ENCODE measurements at places on chromosomes 5 and 9.

DNA sequence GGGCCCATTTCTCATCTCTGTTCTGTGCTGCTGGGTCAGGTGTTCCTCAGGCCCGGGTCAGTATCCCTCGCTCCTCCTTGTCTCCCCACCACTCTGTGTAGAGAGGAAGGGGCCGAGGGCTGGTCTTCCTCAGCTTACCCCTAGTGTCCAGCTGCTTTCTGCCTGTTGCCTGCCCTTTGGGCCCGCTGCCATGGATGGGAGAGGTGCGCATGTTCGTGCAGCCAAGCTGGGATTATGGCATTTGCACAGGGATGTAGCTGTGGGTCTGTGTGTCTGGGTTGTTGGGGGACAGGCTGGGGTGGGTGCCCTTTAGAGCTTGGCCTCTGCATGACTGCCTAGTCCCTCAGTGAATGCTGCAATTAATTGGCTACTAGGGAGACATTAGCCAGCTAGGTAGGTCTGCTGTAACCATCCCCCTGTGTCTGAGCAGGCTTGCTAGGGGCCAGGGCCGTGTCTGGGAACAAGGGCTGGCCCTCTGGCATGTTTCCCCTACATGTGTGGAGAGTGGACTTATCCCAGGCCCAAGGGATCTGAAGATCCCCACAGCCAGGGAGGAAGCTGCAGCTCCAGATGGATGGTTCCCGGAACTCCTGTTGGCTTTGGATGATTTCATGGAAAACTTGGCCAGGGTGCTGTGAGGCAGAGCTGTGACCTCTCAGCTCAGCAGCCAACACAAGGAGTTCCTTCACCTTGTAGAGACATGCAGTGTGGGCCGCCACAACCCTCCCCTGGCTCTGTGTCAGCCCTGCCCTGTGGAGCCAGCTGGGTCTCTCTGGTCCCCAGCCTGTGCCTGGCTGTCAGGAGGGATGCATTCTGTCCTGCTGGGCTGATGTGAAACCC lies 161.9 kb downstream of the MACROH2A1 start:
- no peak for DNase-seq

DNA sequence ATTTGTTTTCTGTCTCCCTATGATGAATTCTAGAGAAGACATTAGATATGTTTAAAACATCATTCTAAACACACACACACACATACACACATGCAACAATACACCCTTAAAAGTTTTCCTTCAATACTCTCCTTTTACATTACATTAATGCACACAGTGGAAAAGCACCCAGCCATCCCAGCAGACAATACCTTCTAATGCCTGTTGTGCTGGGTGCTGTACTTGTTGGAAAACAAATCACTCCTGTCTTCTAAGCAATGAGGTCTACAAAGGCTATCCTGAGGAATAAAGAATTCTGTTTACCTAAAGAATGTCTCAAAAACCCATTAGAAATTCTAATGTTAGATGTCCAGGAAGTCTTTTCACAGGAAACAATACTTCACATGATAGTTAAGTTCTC lies 259.1 kb upstream of the PPP1R2B start:
- no peak for DNase-seq

- DNase-seq, result no peak
Measured at GRCh38 chr5:172858511-172858989, 24.5 kb downstream of the ERGIC1 start.

GRCh38 chr9:136808806-136809158 lies 1.0 kb downstream of the RABL6 start:
- DNase-seq, result no peak

DNA sequence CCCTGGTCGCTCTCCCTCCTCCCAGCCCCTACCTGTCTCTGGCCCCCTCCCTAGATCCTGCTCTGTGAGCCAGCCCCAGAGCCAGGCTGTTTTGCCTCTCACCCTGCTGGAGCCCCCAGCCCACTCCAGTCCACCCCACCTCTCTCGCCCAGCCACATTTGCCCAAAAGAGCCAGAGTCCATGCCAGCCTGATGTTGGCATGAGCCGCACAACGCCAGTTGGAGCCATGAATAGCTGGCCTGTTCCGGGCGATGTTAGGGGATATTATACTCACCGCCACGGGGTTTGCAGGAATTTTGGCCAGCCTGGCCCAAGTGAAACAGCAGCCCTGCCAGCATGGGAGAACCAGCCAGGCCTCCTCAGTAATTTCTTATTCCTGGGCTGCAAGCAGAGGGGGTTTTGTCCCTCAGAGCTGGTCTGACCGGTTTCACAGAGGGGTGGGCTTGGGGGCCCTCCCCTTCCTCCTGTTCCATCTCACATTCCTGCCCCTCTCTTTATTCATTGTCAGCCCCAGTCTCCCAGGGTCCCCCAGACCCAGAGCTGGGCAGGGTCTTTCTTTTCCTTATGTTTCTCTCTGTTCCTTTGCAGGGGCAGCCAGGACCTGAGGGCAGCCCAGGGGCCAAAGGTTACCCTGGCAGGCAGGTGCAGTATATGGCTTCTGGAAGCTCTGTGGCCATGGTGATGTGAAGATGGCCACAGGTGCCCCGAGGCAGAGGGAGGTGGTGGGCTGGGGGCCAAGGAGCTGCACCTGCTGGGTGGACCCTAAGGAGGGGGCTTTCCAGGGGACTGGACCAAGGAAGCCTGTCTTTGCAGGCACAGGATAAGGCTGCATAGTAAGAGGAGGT lies 50.1 kb downstream of the COL27A1 start:
- no peak for DNase-seq

GRCh38 chr9:104871961-104872527 lies 55.9 kb downstream of the ABCA1 start:
- no peak for DNase-seq

DNA sequence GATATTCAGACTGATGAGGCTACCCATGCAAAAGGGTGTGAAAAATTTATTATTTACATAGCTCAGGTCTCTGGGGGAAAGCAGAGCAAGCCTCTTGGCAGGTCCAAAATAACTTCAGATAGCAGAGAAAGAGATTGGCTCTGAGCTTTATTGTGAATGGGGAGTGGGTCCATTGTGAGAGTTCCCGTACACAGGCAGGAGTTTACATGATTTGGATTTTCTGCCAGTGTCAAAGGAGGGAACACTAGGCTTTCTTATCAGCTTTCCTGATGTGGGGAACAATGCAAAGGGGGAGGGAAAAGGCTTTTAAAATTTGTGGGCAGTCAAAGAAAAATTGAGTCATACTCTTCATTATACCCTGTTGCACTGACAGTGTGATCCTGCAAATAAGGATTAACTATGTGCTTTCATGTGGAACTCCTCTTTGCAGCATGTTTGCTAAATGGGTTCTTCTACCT lies 615.0 kb upstream of the RIOK2 start:
- DNase-seq, result no peak

GRCh38 chr5:19745247-19745646 lies 242.8 kb downstream of the CDH18 start:
- no peak for DNase-seq

DNA sequence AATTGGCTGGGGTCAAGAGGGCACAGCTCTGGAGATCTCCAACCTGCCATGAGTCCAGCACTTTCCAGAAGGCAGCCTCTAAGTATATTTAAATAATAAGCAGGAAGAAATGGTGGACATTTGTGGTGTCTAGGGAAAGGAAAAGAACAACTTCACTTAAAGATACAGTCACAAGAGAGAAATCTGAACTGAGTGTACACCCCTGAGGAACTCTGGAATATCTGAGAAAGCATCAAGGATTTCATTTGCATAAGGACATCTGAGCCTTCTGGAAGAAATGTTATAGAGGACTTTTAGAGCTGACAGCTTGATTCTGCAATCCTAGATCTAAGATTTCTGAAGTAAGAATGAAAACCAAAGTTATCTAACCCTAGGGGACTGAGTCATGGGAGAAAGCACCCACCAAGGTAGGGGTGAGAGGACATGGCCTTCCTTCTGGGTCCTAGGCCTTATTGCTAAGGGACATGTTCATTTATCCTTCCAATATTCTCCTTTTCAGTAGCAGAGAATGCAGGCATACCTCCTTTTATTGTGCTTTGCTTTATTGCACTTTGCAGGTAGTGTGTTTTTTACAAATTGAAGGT lies 253.4 kb upstream of the SLC24A2 start:
- no peak for DNase-seq

- DNase-seq, result no peak
Measured at GRCh38 chr5:140010798-140011197, 32.3 kb downstream of the NRG2 start.
